ENCODE measurements at places on chromosomes 13 and 19. TPM values are rescaled to one million over a fixed set of nuclear protein-coding genes. Genes with fewer than 3 reads are reported as not detected.

DNA sequence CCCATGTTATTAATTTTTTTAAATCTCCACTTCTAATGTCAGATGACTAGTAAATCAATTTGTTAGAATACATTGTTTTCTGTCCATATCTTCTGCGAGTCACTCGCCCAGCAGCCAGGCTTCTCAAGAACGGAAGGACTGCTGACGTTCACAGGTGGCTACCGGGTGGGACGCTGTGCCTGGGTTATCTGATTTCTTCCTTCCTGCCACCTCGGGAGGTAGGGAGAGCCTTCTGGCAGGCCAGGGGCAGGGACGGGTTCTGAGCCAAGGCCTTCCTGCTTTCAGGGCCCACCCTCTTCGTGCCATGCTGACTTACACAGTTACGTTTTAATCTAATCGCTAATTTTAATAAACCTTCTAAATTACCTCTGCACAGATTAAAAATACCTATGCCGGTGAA lies 7.9 kb upstream of the C1QTNF9 start:
- H3K27me3 ChIP-seq, result no peaks in the 10 kb centered on the region
- no peak for DNase-seq
- H3K4me3 ChIP-seq, result no peak overlapping the region
- H3K36me3 ChIP-seq, result peaks cover 8% of the 10 kb centered on the region
- no peak overlapping the region for H3K27ac ChIP-seq

DNA sequence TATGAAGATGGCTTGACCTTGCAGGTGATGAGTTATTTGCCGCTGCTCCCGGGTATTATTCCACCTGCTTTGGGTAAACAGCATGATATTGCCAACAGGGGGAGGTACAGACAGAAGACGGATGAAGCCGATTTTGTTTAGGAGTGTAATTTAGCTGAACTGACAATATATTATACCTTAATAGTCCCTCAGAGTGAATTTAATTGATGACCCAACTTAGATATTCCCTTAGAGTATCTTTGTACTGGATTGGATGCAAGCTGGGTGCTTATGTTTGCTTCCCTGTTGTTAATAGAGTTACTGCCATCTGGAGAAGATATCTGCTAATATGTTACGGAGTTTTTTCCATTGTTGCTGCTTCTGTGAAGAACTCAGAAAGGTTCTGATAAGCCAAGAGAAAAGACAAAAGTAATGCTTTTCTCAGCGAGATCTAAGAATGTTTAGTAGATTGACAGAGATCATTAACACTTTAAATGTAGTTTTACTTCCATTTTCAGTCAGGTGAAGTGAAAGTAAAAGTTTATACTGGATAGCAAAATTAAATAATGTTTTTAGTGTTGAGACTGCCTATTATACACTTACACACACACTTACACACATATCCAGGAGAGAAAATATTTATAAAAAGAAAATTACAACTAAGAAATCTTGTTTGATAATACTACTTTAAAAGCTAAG lies 2220.8 kb upstream of the PCDH20 start:
- H3K27ac ChIP-seq, result no peak overlapping the region
- no peaks in the 10 kb centered on the region for H3K4me1 ChIP-seq
- H3K27me3 ChIP-seq, result no peaks in the 10 kb centered on the region
- no peaks in the 10 kb centered on the region for H3K36me3 ChIP-seq
- no peak overlapping the region for H3K4me3 ChIP-seq

DNA sequence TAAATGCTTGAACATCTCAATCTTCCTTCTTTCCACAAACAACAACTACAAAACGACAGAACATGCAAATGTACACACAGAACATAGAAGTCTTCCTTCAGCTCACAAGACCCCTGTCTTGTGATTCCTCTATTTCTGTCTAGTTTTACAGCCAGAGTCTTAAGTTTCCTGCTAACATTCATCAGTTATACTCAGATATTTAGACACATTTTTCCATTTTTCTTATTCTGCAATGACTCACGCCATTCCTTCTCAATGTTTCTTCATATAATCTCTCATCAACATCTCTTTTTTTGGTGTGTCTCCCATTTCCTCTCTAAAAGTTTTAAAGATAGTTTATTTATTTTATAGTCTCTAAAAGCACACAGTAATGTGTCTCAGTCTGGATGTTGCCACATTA lies 1872.9 kb upstream of the PCDH20 start:
- H3K27ac ChIP-seq, result no peak overlapping the region
- H3K36me3 ChIP-seq, result no peaks in the 10 kb centered on the region
- H3K4me1 ChIP-seq, result no peaks in the 10 kb centered on the region
- no peaks in the 10 kb centered on the region for H3K27me3 ChIP-seq
- no peak overlapping the region for H3K4me3 ChIP-seq
- peak; percentile 56 for DNase-seq

Gene TMEM255B
- 10.4 TPM for total RNA-seq

Gene GIPR
- total RNA-seq, result not detected

Gene KLK2
- total RNA-seq, result not detected

DNA sequence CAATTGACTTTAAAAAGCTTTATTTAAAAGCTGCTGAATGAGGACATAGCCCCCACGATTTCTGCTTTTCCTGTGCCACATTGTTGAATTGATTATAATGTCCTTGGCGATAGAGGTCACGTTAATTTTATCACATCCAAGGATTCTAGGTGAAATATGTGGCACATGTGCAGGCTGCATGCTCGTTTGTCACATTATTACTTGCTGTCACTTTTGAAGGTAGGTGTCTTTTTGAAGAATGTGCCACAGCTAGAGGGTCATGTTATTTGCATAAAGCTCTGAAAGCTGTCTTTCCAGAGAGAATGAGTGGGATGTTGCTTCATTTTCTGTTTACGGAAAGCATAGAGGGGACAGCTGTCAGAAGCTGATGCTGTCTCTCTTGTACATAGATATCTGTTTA lies 927.6 kb upstream of the ATXN8OS start:
- no peak for DNase-seq
- H3K36me3 ChIP-seq, result no peaks in the 10 kb centered on the region
- no peaks in the 10 kb centered on the region for H3K27me3 ChIP-seq
- no peak overlapping the region for H3K27ac ChIP-seq
- H3K4me3 ChIP-seq, result no peak overlapping the region

GRCh38 chr19:41801792-41802211 lies 5.4 kb downstream of the CEACAM3 start:
- no peaks in the 10 kb centered on the region for H3K27me3 ChIP-seq
- no peak overlapping the region for H3K4me3 ChIP-seq
- no peaks in the 10 kb centered on the region for H3K36me3 ChIP-seq
- H3K27ac ChIP-seq, result no peak overlapping the region

DNA sequence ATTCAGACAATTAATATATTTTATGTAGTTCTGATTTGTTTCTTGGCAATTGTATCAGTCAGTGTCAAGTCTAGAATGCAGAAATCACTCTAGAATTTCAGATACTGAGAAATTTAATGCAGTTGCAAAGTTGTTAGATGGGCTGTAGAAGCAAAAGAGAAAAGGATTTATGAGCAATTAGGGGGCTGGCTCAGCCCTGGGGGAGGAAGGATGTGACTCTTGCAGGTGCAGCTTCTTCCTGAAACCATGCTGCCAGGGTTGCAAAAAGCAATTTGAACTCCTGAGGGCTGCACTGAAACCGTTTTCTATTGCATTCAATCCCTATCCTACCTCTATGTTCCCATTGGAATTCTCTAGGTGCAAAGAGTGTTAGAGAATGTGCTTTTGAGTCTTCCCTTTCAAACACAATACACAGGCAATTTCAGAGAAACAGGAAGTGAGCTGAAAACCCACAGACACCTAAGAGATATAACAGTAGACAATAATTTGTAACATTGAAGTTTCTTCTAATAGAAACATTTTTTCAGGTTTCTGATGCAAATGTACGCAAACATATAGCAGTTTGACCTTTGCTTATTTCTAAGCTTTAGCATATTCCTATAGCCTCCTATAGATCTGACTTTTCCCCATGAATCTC lies 814.7 kb upstream of the ATXN8OS start:
- H3K4me3 ChIP-seq, result no peak overlapping the region
- no peaks in the 10 kb centered on the region for H3K4me1 ChIP-seq
- no peaks in the 10 kb centered on the region for H3K27me3 ChIP-seq
- DNase-seq, result no peak
- no peak overlapping the region for H3K27ac ChIP-seq

- DNase-seq, result no peak
- peaks cover 2% of the 10 kb centered on the region for H3K4me1 ChIP-seq
- H3K36me3 ChIP-seq, result no peaks in the 10 kb centered on the region
- no peaks in the 10 kb centered on the region for H3K27me3 ChIP-seq
- no peak overlapping the region for H3K27ac ChIP-seq
Observed at GRCh38 chr19:17748884-17749638, 2.2 kb upstream of the FCHO1 start.

DNA sequence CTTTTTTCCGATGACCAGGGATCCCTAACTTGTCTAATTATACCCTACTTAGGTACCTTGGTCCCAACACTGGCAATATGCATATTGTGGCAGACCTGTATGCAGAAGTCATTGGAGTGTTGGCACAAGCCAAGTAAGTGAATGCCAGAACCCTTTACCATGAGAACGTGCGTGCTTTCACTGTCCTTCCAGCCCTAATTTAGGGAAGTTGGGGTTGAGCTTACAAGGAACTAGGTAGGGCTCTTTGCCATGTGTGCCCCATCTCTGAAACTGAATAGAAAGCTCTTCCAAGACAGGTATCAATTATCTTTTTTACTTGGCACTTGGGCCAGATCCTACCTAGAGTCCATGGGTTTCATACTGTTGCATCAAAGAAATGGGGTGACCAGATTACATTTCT lies 93.2 kb downstream of the FRY start:
- no peak overlapping the region for H3K27ac ChIP-seq
- peaks cover 8% of the 10 kb centered on the region for H3K4me1 ChIP-seq
- DNase-seq, result no peak
- H3K4me3 ChIP-seq, result no peak overlapping the region
- H3K36me3 ChIP-seq, result no peaks in the 10 kb centered on the region
- no peaks in the 10 kb centered on the region for H3K27me3 ChIP-seq

GRCh38 chr13:113916330-113916815 lies 52.5 kb upstream of the GAS6 start:
- no peak overlapping the region for H3K27ac ChIP-seq
- H3K4me3 ChIP-seq, result no peak overlapping the region
- no peaks in the 10 kb centered on the region for H3K27me3 ChIP-seq
- no peaks in the 10 kb centered on the region for H3K4me1 ChIP-seq
- DNase-seq, result peak; percentile 84
- H3K36me3 ChIP-seq, result no peaks in the 10 kb centered on the region

Gene SYNE4
- under 0.01 TPM for total RNA-seq

Gene GTF2F1
- 52.1 TPM for total RNA-seq

GRCh38 chr13:110329798-110330461 lies 22.8 kb downstream of the COL4A2 start:
- peak overlapping the region; percentile 95 for H3K27ac ChIP-seq
- H3K27me3 ChIP-seq, result no peaks in the 10 kb centered on the region
- peaks cover 34% of the 10 kb centered on the region for H3K4me1 ChIP-seq
- no peaks in the 10 kb centered on the region for H3K36me3 ChIP-seq
- H3K4me3 ChIP-seq, result no peak overlapping the region

Gene CCDC8
- total RNA-seq, result 17.2 TPM

GRCh38 chr13:29583073-29583785 lies 12.3 kb downstream of the SLC7A1 start:
- no peak overlapping the region for H3K27ac ChIP-seq
- H3K36me3 ChIP-seq, result no peaks in the 10 kb centered on the region
- peaks cover 5% of the 10 kb centered on the region for H3K4me1 ChIP-seq
- no peak overlapping the region for H3K4me3 ChIP-seq
- no peak for DNase-seq

GRCh38 chr19:41548954-41549688 lies 26.8 kb upstream of the CEACAM21 start:
- no peak overlapping the region for H3K4me3 ChIP-seq
- H3K27ac ChIP-seq, result no peak overlapping the region
- H3K4me1 ChIP-seq, result no peaks in the 10 kb centered on the region
- no peak for DNase-seq
- no peaks in the 10 kb centered on the region for H3K36me3 ChIP-seq

- H3K4me1 ChIP-seq, result no peaks in the 10 kb centered on the region
- DNase-seq, result no peak
- H3K4me3 ChIP-seq, result no peak overlapping the region
- H3K36me3 ChIP-seq, result no peaks in the 10 kb centered on the region
- no peaks in the 10 kb centered on the region for H3K27me3 ChIP-seq
- no peak overlapping the region for H3K27ac ChIP-seq
Observed at GRCh38 chr19:44557933-44558332, 28.5 kb upstream of the CEACAM20 start.

Gene PALM3
- total RNA-seq, result 1.3 TPM

- no peak for DNase-seq
- no peaks in the 10 kb centered on the region for H3K4me1 ChIP-seq
- H3K27ac ChIP-seq, result no peak overlapping the region
- no peaks in the 10 kb centered on the region for H3K27me3 ChIP-seq
- H3K36me3 ChIP-seq, result no peaks in the 10 kb centered on the region
- no peak overlapping the region for H3K4me3 ChIP-seq
Observed at GRCh38 chr19:44575116-44575700, 38.2 kb upstream of the IGSF23 start.

DNA sequence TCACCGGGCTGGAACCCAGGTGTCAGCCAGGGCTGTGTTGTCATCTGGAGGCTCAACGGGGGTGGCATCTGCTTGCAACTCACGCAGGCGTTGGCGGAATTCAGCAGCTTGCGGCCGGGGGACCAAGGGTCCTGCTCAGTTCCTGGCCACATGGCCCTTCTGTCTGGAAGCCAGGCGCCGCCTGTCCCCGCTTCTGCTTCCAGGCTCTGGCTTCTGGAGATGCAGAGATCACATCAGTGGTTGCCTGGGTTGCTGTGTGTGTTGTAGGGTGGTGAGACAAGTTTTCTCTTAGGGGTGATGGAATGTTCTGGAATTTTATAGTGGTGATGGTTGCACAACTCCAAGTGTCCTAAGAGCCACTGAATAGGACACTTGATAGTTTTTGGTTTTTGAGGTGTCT lies 5.0 kb downstream of the ADAT3 start:
- peaks cover 6% of the 10 kb centered on the region for H3K4me1 ChIP-seq
- peaks cover 12% of the 10 kb centered on the region for H3K36me3 ChIP-seq
- no peak overlapping the region for H3K27ac ChIP-seq
- no peaks in the 10 kb centered on the region for H3K27me3 ChIP-seq
- no peak overlapping the region for H3K4me3 ChIP-seq

- no peaks in the 10 kb centered on the region for H3K27me3 ChIP-seq
- H3K4me3 ChIP-seq, result no peak overlapping the region
- DNase-seq, result peak; percentile 64
- H3K4me1 ChIP-seq, result no peaks in the 10 kb centered on the region
- no peak overlapping the region for H3K27ac ChIP-seq
Observed at GRCh38 chr19:48403606-48404005, 10.1 kb downstream of the GRIN2D start.
